ENCODE measurements at places on chromosomes 7 and 10.

- DNase-seq = no peak
These were observed 40.4 kb downstream of the PIP4K2A start for GRCh38 chr10:22673785-22674572.

DNA sequence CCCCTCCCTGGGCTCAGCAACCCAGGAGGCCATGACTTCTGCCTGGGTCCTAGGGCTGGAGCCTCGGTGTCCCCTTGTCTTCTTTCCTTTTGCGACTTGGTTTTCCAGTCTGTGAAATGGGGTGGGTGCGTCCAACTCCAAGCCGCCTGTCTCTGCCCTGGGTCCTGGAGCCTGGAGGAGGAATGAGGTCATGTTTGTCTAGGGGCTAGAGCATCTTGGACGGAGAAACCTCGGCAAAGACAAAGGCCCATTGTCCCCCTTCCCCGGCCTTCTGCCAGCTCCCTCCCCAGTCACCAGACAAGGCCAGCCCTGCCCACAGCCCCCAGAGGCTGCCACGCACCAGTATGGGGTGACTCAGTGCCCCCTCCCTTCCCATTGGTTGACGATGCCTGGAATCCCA is 39.8 kb upstream of the ELN start:
- peak; percentile 92 for DNase-seq

DNA sequence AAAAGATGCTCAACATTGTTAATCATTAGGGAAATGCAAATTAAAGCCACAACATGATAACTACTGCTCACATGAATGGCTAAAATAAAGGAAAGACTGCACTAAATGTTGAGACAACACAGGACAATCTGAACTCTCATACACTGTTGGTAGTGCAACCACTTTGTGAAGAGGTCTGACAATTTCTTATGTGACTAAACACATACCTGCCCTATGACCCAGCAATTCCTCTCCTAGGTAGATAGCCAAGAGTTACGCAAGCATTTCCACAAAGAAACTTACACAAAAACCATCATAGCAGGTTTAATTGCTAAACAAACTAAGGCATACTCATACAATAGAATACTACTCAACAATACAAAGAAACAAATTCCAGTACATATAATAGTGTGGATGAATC is 41.8 kb upstream of the HERPUD2 start:
- DNase-seq = no peak

DNA sequence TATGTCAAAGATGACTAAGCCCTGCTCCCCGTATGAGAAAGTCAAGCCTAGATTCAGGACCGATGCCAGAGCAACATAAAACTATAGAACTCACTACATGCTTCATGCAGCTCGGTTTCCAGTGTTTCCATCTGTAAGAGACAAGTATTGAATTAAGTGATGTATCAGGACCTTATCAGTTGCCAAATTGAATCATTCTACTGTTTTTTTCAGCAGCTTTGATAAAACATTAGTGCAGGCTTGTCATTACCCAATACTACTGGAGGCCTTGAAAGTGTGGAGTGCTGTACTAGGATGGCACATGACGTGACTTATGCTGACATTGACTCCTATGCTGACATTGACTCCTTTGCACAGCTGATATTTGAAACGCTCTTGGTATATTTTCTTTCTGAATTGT is 10.8 kb upstream of the NRP1 start:
- DNase-seq = peak; percentile 37

GRCh38 chr10:93722550-93722949 is 20.2 kb upstream of the FRA10AC1 start:
- peak; percentile 17 for DNase-seq

GRCh38 chr7:64868499-64868898 is 34.6 kb upstream of the ZNF273 start:
- no peak for DNase-seq

DNA sequence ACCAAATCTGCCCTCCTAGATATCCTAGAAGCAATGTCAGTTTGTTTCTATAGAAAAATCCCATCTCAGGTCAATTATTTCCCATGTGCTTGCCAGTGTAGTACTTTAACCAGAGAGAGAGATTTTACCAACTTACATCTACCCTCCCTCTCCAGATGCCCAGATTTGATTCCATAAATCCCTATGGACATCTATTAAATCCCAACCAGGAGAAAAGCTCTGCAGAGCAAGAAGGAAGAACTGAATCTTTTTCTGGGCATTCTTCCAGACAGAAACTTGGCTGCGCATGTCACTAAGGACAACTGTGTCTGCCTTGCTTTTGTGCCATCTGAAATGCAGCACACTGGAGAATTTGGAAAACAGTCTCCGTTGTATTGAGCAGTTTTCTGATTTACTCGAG is 597.6 kb downstream of the SORCS1 start:
- DNase-seq = no peak

DNA sequence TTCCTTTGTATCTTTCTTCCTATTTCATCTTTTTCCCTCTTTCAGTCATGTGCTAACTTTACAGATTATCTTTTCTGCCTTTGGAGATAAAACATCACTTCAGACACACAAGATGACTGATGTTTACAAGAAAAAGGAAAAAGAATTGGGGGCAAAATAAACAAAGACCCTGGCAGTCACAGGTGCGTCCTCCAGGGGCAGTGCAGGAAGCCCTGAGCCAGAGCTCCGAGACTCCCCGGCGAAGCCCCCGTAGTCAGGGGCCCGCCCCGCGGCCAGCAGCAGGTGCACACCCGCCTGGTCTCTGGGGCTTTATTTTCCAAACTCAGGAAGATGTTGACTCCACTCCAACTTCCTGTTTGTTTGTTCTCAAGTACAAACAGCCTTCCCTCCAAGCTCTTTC is 10.2 kb downstream of the STK32C start:
- DNase-seq = no peak

DNA sequence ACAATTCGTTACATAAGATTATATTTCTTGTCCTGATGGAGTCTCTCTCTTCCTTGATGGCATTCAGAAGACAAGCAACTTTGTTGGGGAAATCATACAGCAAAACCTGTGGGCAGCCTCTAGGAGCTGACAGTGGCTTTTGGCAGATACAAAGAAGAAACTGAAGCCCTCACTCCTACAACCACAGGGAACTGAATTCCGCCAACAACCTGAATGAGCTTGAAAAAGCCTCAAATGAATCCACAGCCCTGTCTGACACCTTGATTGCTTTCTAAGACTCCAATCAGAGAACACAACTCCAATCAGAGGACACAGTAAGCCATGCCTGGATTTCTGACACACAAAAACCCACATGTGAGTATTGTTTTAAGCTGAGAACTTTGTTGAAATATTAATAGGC is 576.8 kb upstream of the LRRTM3 start:
- DNase-seq = no peak

GRCh38 chr7:155867280-155867679 is 55.0 kb upstream of the SHH start:
- no peak for DNase-seq

DNA sequence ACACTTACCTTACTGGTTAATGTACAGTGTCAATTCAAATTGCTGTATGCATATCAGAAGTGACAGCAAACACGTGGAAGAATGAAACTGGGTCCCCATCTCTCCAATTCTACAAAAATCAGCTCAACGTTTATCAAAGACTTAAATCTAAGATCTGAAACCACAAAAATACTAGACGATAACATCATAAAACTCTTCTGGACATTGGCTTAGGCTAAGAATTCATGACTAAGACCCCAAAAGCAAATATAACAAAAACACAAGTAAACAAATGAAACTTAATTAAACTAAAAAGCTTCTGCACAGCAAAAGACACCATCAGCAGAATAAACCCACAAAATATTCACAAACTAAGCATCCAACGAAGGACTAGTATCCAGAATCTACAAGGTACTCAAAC is 35.9 kb upstream of the PFKP start:
- DNase-seq = no peak

DNA sequence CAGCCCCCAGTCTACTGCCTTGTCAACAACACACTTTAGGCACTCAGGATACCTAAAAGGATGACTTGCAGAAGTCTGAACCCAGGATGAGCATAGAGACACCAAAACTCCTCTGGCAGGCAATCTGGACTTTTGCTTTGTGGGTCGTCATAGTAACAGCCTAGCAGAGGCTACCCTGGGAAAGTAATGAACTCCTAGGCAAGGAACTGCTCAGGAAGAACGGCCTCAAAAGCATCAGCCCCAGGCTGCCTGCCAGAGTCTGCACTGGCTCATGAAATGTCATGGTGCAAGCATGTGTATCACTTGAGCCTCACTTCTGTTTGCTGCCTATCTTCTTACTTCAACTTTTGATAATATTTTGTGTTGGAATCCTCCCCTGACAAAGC is 715.1 kb downstream of the GRID1 start:
- peak; percentile 28 for DNase-seq

GRCh38 chr7:91566402-91566732 is 302.1 kb downstream of the FZD1 start:
- no peak for DNase-seq

DNA sequence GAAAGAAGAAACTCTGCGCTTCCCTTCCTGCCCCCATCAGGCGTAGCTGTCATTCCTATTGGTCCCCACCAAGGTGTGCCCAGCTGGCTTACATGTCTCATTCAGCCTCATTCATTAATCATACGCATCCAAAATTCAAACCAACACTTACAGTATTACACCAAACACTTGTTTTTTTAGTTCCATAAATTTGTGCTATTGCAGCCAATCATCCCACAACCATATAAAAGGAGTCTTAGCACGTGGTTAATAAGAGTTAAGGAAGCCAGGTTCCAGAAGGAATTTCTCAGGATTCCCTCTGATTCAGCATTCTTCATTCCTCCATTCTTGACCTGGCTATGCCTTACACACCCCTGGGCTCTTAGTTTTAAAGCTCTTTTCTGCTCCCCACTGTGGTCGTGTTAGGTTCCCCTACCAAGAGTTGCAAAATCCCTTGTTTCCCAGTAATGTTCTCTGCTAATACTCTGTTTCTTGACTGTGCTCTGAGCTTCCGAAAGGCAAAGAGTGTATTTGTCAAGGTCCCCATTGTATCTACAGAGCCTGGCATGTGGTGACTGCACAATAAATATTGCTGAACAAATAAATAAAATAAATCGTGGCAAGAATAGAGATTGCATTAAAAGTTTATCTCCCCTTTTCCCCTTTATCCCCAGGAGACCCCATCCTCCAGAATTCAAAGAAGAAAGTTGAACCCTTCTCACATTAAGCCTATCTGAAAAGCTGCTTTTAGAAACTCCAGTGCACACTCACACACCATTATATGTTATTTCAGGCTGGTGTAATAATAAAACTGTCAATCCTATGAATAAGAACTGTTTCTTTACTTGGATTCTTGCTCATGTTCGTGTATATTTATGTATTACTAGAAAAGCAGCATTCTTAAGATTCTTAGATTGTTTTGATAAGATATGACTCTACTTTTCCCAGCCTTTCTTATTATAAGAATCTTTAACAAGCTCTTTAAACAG is 514.4 kb downstream of the INHBA start:
- DNase-seq = peak; percentile 52

DNA sequence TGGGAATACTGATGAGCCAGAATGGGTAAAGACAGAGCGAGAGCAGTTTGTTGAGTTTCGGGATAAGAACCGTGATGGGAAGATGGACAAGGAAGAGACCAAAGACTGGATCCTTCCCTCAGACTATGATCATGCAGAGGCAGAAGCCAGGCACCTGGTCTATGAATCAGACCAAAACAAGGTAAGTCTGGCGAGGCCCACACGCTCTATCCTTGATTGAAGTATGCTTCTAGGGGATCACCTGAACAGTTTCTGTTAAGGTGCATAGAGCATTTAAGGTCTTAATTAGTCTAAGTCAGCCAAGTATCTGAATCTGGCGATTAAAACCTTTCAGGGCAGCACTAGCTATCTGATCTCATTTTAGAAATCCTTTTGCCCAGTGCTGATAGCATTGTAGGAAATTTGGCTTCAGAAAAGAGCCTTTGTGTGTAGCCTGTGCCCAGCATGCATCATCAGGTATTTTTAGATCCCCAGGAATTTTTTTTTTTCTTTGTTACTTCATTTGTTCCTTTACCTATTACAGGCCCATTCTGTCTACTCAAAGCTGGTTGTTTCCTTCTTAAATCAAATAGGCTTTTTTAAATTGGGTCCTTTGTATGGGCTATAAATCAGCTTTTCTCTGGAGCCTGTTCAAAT is 8.0 kb downstream of the OPN1SW start:
- DNase-seq = no peak

GRCh38 chr10:484441-484924 is 205.0 kb downstream of the DIP2C start:
- DNase-seq = peak; percentile 16

- DNase-seq = peak; percentile 18
These were observed 81.3 kb upstream of the DKK1 start for GRCh38 chr10:52232561-52233350.

DNA sequence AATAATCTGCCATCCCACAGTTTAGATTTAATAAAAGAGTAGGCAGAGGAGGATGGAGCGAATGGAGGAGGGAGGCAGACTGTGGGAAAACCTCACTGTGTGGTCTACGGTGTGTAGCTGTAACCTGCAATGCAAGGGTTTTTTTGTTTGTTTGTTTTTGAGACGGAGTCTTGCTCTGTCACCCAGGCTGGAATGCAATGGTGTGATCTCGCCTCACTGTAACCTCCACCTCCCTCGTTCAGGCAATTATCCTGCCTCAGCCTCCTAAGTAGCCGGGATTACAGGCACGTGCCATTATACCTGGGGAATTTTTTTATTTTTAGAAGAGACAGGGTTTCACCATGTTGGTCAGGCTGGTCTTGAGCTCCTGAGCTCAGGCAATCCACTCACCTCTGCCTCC is 184.6 kb upstream of the PLXNA4 start:
- DNase-seq = no peak

DNA sequence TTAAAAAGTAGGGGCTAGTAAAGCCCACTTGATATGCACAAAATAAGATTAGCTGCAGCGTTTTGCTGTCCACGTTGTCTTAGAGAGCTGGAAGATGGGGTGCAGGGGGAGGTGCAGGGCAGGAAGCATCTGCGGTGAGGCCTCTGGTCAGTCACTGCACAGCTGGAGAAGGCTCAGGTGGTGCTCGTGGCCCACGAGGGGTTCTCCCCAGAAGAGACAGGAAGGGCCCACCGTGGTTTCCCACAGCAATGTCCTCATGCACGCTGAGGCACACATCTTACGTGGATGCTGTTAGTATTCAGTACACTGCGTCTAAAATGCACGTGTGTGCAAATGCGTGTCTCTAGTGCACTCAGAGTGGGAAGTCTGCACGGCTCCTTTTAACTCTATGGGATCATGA is 582.1 kb downstream of the PTPRN2 start:
- DNase-seq = no peak

Data from HT1080 (cell line).